ENCODE measurements at places on chromosomes 6 and 20.
A peak's percentile ranks its signal among the peaks of the same experiment; 100 is the strongest.

GRCh38 chr6:63426844-63427243, 107.1 kb upstream of the LGSN start:
- no peak for ATAC-seq

DNA sequence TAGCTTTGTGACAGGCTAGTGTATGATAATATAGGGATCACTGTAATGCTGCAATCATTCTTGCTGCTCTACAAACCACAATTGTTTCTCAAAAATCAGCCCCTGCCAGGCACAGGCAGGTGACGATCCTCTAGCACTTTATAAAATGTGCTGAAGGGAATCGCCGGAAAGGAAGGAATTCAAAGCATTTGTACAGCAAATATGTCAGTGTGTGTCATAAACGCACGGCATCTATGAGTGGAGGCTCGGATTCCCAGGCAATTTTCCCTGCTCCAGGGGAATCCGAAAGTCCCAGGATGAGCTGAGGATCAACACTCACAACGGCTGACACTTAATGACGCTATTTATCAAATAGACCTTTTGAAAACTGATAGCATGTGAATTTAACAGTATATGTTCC, 1.4 kb downstream of the PHACTR1 start:
- peak; percentile 49 for ATAC-seq

DNA sequence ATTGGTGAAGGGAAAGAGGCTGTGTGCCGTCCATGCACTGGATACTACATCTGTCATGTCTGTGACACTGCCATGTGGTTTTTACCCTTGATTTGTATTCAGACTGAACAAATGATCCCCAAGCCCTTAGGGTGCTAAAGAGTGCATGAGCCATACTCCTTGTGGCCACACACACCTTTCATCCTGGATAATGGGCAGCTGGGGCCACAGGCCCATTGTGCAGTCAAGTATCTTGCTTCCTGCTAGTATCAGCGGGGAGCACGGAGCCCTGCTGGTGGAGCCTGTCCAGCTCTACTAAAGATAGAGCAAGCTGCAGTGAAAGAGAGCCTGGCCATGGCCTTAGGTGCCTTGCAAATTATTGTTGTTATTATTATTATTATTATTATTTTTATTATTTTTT, 75.1 kb downstream of the SLX4IP start:
- no peak for ATAC-seq

- no peak for ATAC-seq
Observed at GRCh38 chr20:61925555-61926252, 140.0 kb downstream of the TAF4 start.

GRCh38 chr20:9109566-9109965, 40.7 kb downstream of the PLCB4 start:
- ATAC-seq: no peak

All from motor neuron (in vitro differentiated cells).